ENCODE measurements at places on chromosomes 4 and X.

- DNase-seq = no peak
Observed at GRCh38 chr4:52371841-52372240, 287.3 kb downstream of the USP46 start.

DNA sequence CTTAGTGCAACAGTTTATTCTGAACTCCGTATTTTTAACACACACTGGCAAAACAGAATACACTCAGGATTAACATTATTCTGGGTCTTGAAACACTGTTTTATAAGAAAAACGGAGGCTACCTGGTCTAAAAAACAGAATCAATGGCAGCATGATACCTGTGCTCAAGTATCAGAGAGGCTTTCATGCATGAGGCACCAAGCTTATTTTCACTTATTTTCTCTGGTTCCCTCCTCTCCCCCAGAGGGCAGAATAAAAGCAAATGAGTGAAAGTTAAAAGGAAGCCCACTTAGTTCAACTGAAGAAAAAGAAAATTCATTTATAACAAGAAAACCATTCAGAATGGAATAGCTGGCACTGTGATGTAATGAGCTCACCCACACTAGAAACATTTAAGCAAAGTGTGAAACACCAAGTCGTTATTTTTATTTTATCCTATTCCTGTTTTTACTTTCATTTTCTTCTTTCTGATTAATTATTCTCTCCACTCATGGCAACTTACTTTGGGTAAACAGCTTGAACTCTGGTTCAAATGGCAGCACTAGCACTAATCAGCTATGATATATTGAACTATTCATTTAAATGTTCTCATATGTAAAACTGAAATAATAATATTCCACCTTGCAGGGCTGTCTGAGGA is 211.8 kb downstream of the PPP3CA start:
- no peak for DNase-seq

DNA sequence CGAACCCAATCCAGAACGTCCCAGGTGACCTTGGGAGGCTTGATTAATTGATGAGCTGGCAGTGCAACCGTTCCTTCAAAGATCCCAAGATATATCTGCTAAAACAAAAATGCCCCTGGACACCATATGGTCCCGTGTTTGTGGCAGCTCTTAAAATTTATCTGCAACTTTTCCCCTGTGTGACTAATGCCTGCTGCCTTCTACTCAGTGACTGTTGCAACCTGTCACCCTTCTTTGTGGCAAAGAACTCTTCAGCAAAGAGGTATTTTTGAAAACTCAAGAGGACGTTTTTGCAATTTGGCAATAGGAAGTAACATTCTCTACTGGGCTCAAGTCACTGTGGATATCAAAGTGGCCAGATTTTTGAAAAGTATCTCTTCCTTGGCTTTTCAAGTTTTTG is 75.8 kb upstream of the SOD3 start:
- no peak for DNase-seq

GRCh38 chrX:69080855-69081465 is 84.3 kb downstream of the PJA1 start:
- no peak for DNase-seq

DNA sequence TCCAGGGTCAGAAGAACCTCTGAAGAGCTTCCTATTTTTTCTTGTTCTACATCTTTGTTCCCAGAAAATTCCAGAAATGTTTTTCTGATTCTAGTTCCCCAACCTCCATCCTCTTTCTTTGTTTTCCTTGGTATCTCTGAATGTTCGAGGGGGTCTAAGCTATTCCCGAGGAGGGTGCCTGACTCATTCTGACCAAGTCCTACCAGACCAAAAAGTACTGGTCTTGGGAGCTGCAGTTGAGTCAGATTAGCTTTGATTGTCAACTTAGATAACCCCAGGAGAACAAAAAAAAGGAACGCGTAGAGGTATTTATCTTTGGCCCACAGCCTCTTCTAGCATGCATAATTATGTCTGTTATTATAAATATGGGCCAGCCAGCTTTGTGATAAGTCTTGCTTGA is 12.1 kb upstream of the TENM3 start:
- DNase-seq = no peak

GRCh38 chr4:36568575-36568974 is 287.2 kb downstream of the DTHD1 start:
- DNase-seq = no peak

DNA sequence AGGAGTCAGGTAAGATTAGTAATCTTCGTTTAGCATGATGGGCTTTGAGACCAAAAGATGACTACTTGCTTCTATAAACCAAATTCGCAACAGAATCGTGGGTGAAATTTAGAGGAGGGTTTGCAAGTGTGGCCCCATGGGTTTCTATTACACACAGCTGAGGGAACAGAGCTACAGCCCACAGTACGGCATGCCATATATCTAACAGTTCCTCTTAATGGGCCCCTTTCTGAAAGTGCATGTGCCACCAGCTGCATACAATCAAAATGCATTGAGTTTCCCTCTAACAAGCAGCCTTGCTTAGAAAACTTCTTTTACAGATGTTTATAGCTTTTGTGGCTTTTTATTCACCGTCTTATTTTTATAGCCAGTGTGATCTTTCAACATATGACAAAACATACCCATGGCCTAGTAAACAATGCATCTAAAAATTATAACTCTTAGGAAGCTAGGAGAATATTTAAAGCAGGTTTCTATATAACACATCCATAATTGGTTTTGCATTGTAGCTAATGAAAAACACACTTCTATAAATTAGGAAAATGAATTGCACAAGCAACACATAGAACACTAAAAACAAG is 202.1 kb downstream of the PRDM5 start:
- DNase-seq = no peak

DNA sequence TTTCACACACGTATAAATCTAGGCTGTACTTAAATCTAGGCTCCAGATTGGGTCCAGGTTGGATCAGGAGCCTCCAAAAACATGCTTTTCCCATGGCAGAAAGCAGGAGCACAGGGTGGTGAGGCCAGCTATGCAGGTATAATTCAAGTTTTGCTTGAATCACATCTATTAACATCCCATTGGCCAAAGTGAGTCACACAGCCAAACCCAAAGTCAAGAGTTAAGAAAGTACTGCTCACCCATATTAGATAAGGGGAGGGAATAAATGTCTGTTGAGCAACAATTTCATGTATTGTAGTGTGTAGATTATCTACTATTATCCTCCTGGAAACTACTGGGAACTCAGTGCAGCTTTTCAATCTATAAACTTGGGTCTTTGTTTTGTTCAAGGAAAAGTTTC is 12.8 kb downstream of the SUPT20HL2 start:
- DNase-seq = no peak
